Left lung (tissue), 14 donors: ENCODE measurements at places on chromosomes 7 and 10. TPM values are rescaled to one million over a fixed set of nuclear protein-coding genes. Genes with fewer than 3 reads are reported as not detected.

GRCh38 chr10:72418679-72419078 is 64.0 kb upstream of the DNAJB12 start:
- H3K36me3 ChIP-seq, result no peaks in the 10 kb centered on the region
- H3K27ac ChIP-seq, result no peak overlapping the region
- no peaks in the 10 kb centered on the region for H3K4me1 ChIP-seq

GRCh38 chr10:131834152-131834810 is 66.5 kb upstream of the PPP2R2D start:
- no peak overlapping the region for H3K4me3 ChIP-seq
- DNase-seq, result peak; percentile 31
- H3K27ac ChIP-seq, result no peak overlapping the region
- H3K36me3 ChIP-seq, result no peaks in the 10 kb centered on the region

DNA sequence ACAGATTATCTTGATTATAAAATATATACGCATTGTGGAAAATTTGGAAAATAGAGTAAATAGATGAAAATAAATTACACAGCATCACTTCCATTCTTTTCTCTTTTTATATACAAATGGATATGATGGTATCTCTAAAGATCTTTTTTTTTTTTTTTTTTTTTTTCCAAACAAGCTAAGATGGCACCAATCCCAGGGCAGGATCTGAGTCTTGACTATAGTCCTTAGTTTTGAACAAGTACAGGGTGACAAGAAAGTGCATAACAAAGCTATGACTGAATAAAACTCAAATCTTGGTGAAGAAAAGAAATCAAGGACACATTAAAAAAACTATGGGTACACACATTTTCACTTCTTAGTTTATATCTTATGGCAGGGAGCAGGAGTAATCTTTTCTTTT is 42.6 kb upstream of the FAM133B start:
- no peaks in the 10 kb centered on the region for H3K36me3 ChIP-seq
- H3K27me3 ChIP-seq, result no peaks in the 10 kb centered on the region

DNA sequence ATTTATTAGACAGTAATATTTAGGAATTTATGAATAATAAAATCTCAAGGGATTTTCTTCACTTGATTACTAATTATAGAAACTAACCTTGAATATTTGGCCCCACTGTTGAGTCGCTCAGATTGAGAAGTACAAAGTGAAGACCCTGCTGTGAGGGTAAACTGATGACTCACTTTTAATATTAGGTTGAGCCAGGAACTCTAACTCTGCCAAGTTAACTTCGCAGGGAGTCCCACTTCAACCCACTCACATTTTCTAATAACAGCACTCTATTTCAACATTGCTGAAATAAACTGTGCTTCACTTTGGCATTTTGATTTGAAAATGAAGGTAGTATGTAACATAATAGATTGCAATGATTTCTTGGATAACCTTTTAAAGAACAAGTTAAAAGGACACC is 200.7 kb downstream of the POLR1F start:
- H3K4me3 ChIP-seq, result no peak overlapping the region
- no peaks in the 10 kb centered on the region for H3K27me3 ChIP-seq
- no peak for DNase-seq

DNA sequence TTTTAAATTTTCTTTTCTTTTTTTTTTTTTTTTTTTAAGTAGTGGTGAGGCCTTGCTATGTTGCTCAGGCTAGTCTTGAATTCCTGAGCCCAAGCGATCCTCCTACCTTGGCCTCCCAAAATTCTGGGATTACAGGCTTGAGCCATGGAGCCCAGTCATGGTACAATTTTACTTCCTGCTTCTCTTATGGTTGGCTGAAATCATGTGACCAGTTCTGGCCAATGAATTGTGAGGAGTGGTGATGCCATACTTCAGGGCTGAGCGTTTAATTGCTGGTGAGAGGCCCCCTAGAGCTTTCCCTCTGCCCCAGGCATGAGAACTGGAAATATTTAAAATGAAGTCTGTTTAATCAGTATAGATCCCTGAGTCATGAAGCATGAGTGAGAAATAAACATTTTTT is 22.2 kb upstream of the BAIAP2L1 start:
- H3K4me3 ChIP-seq, result no peak overlapping the region
- H3K27me3 ChIP-seq, result no peaks in the 10 kb centered on the region
- H3K4me1 ChIP-seq, result peaks cover under 1% of the 10 kb centered on the region
- no peak overlapping the region for H3K27ac ChIP-seq
- no peak for DNase-seq
- no peaks in the 10 kb centered on the region for H3K36me3 ChIP-seq

The SFMBT2 gene
- 12.6 TPM for total RNA-seq

GRCh38 chr10:79112881-79113431 is 44.2 kb downstream of the ZMIZ1 start:
- peaks cover 10% of the 10 kb centered on the region for H3K36me3 ChIP-seq
- H3K4me1 ChIP-seq, result peaks cover 56% of the 10 kb centered on the region
- no peaks in the 10 kb centered on the region for H3K27me3 ChIP-seq
- H3K27ac ChIP-seq, result peak overlapping the region; percentile 50
- H3K4me3 ChIP-seq, result no peak overlapping the region

The TAS2R5 gene
- 0.79 TPM for total RNA-seq

The STAMBPL1 gene
- 11.4 TPM for total RNA-seq

The GJD4 gene
- total RNA-seq, result not detected
